Upper lobe of right lung (tissue), 1 donor: ENCODE measurements at places on chromosomes 12 and 14.

DNA sequence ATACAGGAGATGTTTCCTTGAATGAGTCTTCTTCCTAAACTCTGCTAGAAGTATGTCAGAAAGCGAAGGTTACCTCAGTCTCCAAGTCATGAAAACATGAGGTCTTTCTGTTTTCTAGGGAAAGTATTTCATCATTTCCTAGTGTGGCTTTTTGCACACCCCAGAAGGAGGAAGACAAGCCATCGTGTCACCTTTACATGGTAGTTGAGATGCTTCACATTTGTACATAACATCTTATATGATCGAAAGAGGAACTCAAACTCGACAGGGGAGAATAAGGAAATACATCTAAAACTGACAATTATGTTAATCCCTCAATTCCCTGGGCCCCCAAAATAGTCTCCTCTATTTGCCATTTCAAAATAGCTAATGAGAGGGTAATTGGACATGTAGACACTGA lies 214.1 kb upstream of the PLEKHG7 start:
- DNase-seq: no peak

DNA sequence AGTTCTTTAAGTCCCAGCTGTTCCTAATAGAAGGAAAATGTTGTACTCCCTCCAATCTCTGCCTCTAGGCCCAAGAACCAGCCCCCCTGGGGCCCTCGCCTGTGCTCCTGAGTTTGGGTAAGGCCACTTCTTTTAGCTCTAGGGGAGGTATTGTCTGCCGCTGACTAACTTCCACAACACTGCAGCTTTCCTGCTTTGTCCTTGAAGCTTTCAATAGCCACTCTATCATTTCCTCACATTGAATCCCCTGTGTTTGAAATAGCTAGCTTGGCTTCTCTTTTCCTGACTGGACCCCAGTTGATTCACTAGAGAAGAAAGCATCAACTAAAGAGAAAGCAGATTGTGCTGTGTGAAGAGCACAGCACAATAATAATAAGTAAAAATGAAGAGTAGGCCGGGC lies 28.8 kb downstream of the KRT80 start:
- no peak for DNase-seq

DNA sequence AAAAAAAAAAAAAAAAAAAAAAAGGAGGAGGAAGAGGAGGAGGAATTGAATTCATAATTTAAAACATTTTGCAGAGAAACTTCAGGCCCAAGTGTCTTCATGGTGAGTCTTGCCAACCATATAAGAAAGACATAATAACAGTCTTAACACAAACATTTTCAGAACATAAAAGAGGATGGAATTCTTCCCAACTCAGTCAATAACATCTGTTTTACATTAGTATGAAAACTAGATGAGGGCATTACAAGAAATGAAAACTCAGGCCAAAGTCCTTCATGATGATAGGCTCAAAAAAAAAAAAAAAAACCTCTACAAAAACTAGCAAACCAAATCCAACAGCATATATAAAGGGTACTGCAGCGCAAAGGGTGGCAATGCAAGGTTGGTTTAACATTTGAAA lies 151.6 kb downstream of the FOXA1 start:
- no peak for DNase-seq

DNA sequence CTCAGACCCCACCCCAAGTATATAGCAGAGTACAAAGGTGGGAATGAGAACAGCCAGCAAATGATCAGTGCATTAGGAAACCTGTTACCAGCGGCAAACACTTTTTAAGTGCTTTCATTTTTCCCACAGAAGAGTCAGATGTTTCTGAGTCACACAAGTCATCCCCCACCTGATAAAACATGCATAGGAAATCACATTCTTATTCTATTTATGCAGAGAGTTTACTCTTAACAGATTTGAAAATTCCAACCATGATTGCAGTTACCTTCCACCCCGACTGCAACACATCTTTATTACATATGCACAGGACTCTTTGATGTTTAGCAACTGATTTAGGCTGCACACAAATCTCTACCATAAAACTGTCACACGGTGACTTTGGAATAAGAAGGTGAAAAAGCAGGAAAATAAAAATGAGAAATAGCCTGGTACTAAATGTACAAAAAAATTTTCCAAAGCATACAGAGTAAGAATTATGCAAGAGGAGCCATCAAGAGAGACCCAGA lies 236.4 kb downstream of the PAWR start:
- DNase-seq: no peak

- no peak for DNase-seq
Observed at GRCh38 chr12:78725033-78725432, 139.5 kb upstream of the SYT1 start.
